ENCODE measurements at places on chromosomes 7 and 10.

DNA sequence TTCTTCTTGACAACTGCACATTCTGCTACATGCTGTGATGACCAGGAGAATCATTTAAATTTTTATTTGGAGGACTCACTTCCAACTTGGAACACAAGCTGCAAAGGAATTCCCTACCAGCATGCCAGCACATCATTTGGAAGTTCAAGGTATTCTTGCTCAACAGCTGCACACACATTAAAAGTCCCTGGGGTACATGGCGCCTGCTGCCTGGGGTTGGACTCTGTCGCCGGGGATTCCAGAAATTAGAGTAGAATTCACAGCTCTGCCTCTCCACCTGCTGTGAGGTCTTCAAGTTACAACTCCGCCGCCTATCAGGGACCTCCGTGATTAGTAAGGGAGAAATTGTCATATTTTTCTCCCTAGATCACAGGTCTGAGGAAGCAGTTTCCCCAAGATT is 1.1 kb downstream of the ZNF32 start:
- DNase-seq: no peak

DNA sequence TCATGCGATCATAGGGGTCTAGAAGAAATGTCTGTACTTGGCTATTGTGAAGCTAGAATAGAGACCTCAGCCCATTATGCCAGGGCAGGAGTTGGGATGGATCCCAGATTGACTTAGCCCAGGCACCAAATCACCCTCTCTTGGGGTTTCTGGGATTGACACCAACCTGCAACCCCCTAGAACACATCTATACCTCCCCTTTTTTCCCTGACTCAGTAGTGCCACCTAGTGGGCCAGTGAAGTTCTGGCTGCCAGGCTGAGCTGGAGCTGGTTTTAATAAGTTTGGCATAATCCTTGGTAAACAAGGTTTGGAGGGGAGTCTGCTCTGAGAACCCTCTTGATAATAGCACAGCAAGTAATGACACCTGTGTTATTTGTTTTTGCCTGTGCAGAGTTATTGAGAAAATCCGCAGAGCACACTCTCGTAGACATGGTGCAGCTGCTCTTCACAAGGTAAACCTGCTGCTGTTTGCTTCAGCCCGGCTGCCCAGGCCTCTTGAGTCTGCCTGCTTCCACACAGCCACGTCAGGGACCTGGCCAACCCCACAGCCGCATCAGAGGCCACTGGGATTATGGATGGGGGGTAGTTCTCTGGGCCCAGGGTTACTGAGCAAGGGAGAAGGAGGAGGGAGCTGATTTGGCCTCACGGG is 43.3 kb upstream of the NFKB2 start:
- peak; percentile 74 for DNase-seq

- no peak for DNase-seq
These were observed 28.2 kb downstream of the SEMA3C start for GRCh38 chr7:80890426-80891258.

DNA sequence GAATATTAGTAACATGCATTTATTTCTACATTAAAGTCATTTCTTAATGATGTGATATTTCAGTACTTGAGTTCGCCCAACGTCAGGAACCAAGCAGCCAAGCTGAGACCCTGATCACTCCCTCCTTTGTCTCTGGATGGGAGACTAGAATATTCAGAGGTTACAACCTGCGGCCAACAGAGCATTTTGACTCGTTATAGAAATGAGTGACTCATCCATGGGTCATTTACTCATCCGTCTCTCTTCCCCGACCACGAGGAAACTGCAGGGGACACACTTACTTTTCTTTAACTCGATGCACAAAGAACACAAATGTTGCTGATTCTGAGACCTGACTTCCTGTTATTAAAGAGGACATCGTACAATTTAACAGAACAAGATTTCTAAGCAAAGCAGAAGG is 343.3 kb downstream of the FRMD4A start:
- no peak for DNase-seq

- DNase-seq: no peak
These were observed 465.8 kb downstream of the ARL4A start for GRCh38 chr7:13153266-13153665.

DNA sequence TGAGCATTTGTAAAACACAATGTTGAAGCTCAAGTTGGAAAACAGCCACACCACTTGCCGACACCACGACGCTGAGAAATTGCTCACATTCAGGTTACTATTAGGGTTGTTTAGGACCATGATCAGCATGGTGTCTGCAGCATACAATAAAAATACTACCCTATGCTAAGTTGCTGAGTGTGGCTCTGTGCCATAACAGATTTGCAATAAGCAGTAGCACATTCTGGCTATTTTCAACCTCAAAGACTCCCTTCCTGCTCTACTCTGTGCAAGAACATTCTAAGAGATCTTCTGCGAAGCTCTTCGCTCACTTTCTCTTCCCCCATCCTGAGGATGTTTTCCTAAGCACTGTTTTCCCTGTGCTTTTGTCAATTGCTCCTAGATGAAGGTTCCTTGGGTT is 38.3 kb downstream of the GPAM start:
- no peak for DNase-seq

DNA sequence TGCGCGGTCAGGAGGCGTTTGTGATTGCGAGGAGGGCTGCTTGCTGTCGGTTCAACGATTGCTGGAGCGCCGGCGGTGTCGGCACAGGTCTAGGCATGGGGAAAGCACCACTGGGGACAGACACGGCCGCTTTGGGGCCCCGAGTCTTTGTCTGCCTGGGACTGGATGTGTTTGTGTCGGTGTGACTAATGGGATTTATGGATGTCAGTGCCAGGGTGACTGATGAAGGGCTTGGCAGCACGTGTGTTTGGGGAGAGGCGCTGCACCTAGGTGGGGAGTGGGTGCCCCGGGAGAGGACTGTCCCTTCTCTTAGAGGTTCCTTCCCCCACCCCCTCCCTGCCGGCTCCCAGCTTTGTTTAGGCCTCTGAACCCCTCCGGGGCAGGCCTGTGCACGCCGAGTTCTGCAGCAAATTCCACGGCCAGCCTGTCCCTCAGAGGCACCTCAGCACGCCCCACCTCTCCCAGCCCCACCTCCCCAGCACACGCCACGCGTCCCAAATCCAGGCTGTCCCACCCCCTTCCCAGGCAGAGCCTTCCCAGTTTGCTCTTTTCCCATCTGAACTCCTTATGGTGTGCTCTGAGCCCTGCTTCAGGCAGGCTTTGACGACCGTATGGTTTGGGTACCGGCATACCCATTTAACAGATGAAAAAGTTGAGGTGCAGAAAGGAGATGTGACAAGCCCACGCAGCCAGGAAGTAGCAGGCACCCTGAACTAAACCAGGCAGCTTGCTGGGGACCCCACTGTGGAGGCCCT is 6.4 kb upstream of the TNRC18 start:
- DNase-seq: no peak

Measured in right forelimb (tissue), 1 donor.